ENCODE measurements at places on chromosomes 4 and X. TPM values are rescaled to one million over a fixed set of nuclear protein-coding genes. Genes with fewer than 3 reads are reported as not detected.
A peak's percentile ranks its signal among the peaks of the same experiment; 100 is the strongest.

DNA sequence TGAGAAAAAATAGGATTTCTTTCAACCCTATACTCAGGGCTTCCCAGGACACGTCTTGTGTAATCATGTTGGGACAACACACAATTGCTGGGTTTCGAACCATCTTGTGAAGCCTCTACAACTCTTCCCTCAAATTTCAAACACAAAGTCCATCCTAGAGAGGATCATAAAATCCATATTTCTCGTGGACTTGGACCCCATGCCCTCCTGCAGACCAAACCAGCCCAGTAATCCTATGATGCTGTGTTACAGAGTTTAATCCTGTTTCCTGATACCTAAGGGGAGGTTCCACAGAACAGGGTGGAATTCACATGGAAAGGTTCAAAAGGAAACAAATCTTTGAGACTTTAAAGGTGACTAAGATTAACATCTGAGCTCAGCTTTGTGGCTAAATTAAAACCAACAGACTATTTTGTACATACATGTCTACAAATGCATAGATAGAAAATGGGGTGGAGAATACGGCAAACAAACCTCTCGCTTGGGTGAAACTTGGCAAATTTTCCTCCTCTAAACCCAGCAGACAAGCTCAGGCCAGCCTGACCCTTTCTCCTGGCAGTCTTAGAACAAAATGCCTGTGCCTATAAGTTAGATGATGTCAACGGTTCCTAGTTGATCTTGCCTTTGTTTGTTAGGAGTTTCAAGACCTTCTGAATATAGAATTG lies 38.1 kb downstream of the EGFL6 start:
- no peak overlapping the region for H3K27ac ChIP-seq
- no peak overlapping the region for H3K4me3 ChIP-seq
- no peaks in the 10 kb centered on the region for H3K27me3 ChIP-seq
- no peaks in the 10 kb centered on the region for H3K36me3 ChIP-seq

GRCh38 chrX:129833153-129833990 lies 10.3 kb downstream of the ZDHHC9 start:
- no peak overlapping the region for H3K27ac ChIP-seq
- no peaks in the 10 kb centered on the region for H3K36me3 ChIP-seq
- no peaks in the 10 kb centered on the region for H3K4me1 ChIP-seq
- no peaks in the 10 kb centered on the region for H3K27me3 ChIP-seq

- no peak for DNase-seq
- H3K4me3 ChIP-seq: no peak overlapping the region
- no peaks in the 10 kb centered on the region for H3K36me3 ChIP-seq
- no peak overlapping the region for H3K27ac ChIP-seq
Observed at GRCh38 chr4:107939307-107939706, 8.0 kb downstream of the CYP2U1 start.

GRCh38 chrX:32421266-32421665 lies 790.1 kb downstream of the DMD start:
- H3K4me3 ChIP-seq: no peak overlapping the region
- H3K4me1 ChIP-seq: no peaks in the 10 kb centered on the region
- H3K27me3 ChIP-seq: no peaks in the 10 kb centered on the region

- no peaks in the 10 kb centered on the region for H3K36me3 ChIP-seq
- H3K27me3 ChIP-seq: no peaks in the 10 kb centered on the region
- no peak overlapping the region for H3K4me3 ChIP-seq
- no peak for DNase-seq
Observed at GRCh38 chrX:32155044-32155638, 1056.2 kb downstream of the DMD start.

HELT gene
- total RNA-seq: not detected

LNX1 gene
- total RNA-seq: 7.1 TPM

DNA sequence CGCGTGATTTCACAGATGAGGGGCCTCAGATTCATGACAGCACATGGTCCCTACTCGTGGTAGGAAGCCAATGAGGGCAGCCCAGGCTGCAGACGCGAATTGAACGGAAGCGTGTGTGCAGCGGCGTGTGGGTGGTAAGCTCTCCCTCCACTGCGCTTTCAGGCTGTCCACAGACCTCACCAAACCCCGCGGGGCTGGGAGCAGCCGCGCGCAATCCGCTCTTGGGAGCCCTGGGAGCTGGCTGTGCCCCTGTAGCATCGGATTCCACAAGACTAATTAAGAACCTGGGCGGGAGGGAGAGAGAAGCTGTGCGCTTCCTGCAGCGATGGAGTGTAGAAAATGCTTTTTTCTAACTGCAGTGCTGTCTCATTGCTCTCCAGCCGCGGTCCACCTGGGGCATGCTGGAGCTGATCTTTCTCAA lies 134.9 kb downstream of the STOX2 start:
- no peak overlapping the region for H3K27ac ChIP-seq
- no peaks in the 10 kb centered on the region for H3K36me3 ChIP-seq
- H3K4me3 ChIP-seq: peak overlapping the region; percentile 37
- H3K27me3 ChIP-seq: no peaks in the 10 kb centered on the region

TEX13D gene
- total RNA-seq: not detected

HSFX3 gene
- 0.32 TPM for total RNA-seq

- H3K4me1 ChIP-seq: no peaks in the 10 kb centered on the region
- H3K27ac ChIP-seq: no peak overlapping the region
- no peaks in the 10 kb centered on the region for H3K27me3 ChIP-seq
- H3K4me3 ChIP-seq: no peak overlapping the region
- no peaks in the 10 kb centered on the region for H3K36me3 ChIP-seq
- DNase-seq: no peak
Observed at GRCh38 chrX:119228512-119229252, 7.4 kb upstream of the PGRMC1 start.

DNA sequence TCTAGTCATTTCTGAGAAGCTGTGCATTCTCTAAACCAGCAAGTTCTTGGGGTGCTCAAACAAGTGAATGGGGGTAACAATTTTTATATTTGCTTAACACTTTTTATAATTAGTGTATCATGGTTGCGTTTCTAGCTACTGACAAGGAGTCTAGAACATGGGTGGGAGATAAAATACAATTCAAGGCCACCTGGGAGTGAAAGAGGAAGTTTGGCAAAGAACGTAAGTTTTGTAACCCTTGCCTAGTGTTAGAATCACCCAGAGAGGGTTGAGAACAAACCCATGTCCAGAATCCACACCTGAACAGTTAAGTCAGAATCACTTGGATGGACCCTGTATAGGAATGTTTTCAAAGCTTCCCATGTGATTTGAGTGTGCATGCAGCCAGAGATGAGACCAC lies 92.7 kb downstream of the AFF2 start:
- H3K4me3 ChIP-seq: no peak overlapping the region
- DNase-seq: no peak
- no peaks in the 10 kb centered on the region for H3K36me3 ChIP-seq
- no peak overlapping the region for H3K27ac ChIP-seq

OTC gene
- not detected for total RNA-seq

DNA sequence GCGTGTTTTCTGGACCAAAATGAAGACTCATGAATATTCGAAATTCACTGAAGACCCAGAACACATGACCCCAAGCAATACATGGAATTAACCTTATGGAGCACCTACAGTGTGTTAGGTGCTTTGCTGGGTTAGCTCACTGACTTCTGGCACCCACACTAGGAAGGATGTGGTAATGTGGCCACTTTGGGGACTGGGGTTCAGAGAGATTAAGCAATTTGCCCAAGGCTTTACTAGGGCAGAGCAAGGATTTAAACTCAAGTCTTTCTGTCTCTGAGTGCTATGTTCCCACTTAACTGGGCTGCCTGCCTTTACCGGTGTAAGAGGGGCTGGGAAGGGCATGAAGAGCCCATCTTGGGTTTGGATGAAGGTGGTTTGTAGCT lies 162.0 kb upstream of the ATP6AP2 start:
- no peaks in the 10 kb centered on the region for H3K4me1 ChIP-seq
- no peak overlapping the region for H3K4me3 ChIP-seq
- no peak overlapping the region for H3K27ac ChIP-seq
- H3K27me3 ChIP-seq: no peaks in the 10 kb centered on the region
- no peak for DNase-seq
- no peaks in the 10 kb centered on the region for H3K36me3 ChIP-seq

CETN2 gene
- 18.8 TPM for total RNA-seq
